ENCODE measurements at places on chromosomes 6 and 20. TPM values are rescaled to one million over a fixed set of nuclear protein-coding genes. Genes with fewer than 3 reads are reported as not detected.

DNA sequence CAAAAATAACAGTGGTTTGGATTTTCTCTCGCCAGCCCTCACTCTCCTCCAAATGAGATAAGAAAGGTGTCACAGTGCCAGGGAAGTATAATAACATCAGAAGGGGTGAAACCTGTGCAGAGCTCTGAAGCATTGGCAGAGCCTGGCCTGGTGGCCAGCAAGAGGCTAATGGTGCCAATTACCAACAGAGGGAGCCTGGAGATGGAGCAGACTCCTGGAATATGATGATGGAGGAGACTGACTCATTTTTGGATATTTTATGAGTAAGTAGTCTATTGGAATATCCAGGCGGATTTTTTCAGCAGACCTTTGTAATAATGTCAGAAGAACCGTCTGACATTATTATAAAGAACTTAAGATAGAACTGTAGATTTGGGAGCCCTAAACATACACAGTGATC lies 442.6 kb upstream of the MARCKS start:
- H3K27ac ChIP-seq: no peak overlapping the region
- peak; percentile 29 for DNase-seq
- H3K4me1 ChIP-seq: no peaks in the 10 kb centered on the region

- no peaks in the 10 kb centered on the region for H3K27me3 ChIP-seq
- H3K4me1 ChIP-seq: peaks cover 10% of the 10 kb centered on the region
- DNase-seq: no peak
These were observed 6.5 kb upstream of the USP45 start for GRCh38 chr6:99521633-99522151.

GRCh38 chr20:62118113-62119043 lies 3.9 kb upstream of the LSM14B start:
- peaks cover 7% of the 10 kb centered on the region for H3K27me3 ChIP-seq
- peak overlapping the region; percentile 99 for H3K27ac ChIP-seq
- no peaks in the 10 kb centered on the region for H3K36me3 ChIP-seq
- H3K4me1 ChIP-seq: peaks cover 30% of the 10 kb centered on the region
- H3K4me3 ChIP-seq: no peak overlapping the region
- no peak for DNase-seq

DNA sequence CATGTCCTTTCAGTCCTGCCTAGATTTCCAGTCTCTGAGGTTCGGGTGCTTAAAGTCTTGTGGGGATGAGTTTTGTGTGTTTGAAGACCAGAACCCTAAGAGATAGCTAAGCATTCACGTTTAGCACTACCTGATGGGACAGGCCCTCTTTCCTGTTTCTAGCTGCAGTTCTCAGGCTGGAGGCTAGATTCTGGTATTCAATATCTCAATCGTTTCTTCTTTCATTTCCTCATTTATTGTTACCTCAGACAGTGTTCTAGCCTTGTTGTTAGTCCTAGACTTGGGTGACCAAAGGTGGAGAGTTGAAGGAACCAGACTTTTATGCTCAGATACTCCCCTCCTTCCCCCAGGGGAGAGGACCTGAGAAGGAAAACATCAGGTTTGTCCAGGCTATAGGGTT lies 16.8 kb downstream of the CEP250 start:
- no peaks in the 10 kb centered on the region for H3K4me1 ChIP-seq
- no peak overlapping the region for H3K27ac ChIP-seq
- peaks cover 15% of the 10 kb centered on the region for H3K36me3 ChIP-seq
- no peaks in the 10 kb centered on the region for H3K27me3 ChIP-seq

- no peak for DNase-seq
- no peaks in the 10 kb centered on the region for H3K27me3 ChIP-seq
- H3K4me3 ChIP-seq: no peak overlapping the region
- peaks cover 24% of the 10 kb centered on the region for H3K4me1 ChIP-seq
- H3K27ac ChIP-seq: no peak overlapping the region
These were observed 159.3 kb downstream of the CD83 start for GRCh38 chr6:14276667-14277404.

DNA sequence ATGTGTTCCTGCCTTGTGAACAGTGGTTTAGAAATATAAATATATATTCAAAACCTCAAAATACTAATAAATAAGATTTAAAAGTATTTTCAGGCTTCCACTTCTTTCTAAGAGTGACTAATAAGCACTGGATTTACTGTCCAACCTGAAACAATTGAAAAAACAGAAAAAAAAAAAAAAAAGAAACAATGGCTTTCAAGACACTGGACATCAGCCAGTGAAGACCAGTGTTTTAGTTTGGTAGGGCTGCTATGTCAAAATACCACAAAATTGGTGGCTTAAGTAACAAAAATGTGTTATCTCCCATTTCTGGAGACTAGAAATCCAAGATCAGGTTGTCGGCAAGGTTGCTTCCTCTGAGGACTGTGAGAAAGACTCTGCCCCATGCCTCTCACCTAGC lies 101.4 kb upstream of the PDE7B start:
- no peaks in the 10 kb centered on the region for H3K36me3 ChIP-seq
- H3K27ac ChIP-seq: no peak overlapping the region
- no peak for DNase-seq

DNA sequence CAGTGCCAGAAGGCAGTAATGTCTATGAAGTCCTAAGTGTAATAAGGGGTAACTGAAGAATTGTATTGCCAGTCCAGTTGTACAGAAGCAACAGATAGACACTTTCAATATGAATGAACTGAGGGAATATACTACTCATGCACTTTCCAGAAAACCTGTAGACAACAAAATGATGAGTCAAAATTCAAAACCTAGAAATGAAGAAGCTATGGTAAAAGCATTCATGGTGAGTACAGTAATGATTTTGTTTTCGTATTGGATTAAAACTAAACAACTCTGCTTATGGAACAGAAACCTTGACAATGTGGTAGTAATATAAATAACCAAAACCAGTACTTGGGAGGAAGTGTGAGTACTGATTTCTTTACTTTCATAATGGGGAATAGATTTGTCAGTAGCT lies 35.0 kb downstream of the ARMC2 start:
- H3K27ac ChIP-seq: peak overlapping the region; percentile 42
- no peaks in the 10 kb centered on the region for H3K36me3 ChIP-seq
- H3K4me1 ChIP-seq: peaks cover 13% of the 10 kb centered on the region
- H3K27me3 ChIP-seq: no peaks in the 10 kb centered on the region
- no peak overlapping the region for H3K4me3 ChIP-seq

DNA sequence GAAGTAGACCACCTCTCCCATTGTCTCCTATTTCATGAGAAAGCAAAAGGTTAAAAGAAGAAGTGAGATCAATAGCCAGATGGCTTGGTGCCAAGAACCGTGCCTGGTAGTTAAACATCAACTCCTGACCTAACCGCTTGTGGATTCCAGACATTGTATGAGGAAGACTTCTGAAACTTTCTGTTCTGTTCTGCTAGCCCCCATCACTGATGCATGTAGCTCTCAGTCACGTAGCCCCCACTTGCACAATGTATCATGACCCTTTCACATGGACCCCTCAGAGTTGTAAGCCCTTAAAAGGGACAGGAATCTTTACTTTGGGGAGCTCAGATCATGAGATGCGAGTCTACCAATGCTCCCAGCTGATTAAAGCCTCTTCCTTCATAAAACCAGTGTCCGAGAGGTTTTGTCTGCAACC lies 301.2 kb downstream of the RNGTT start:
- H3K36me3 ChIP-seq: no peaks in the 10 kb centered on the region
- no peak overlapping the region for H3K27ac ChIP-seq
- no peaks in the 10 kb centered on the region for H3K4me1 ChIP-seq
- no peaks in the 10 kb centered on the region for H3K27me3 ChIP-seq

DNA sequence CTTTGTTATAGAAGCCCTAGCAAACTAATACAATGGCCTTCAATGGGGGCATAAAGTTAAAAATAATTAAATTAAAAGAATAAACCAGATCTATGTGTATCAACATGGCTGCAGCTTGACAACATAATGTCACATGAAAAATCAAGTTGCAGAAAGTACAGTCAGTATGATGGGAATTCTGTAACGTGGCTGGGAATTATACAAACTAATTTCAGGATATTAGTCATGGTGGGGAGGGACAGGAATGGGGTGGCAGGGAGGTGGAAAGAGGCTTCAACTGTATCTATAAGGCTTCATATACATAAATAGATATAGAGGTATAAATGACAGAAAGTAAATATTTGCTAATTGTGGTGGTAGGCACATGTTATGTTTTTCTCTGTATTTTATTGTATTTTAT lies 107.1 kb downstream of the UNC5CL start:
- H3K4me3 ChIP-seq: no peak overlapping the region
- no peak for DNase-seq
- no peaks in the 10 kb centered on the region for H3K36me3 ChIP-seq
- H3K27me3 ChIP-seq: no peaks in the 10 kb centered on the region

GRCh38 chr6:13573669-13574110 lies 711 bp upstream of the SIRT5 start:
- no peaks in the 10 kb centered on the region for H3K36me3 ChIP-seq
- peaks cover 2% of the 10 kb centered on the region for H3K4me1 ChIP-seq
- peak overlapping the region; percentile 100 for H3K27ac ChIP-seq
- peak overlapping the region; percentile 86 for H3K4me3 ChIP-seq
- H3K27me3 ChIP-seq: no peaks in the 10 kb centered on the region

- H3K27ac ChIP-seq: no peak overlapping the region
- H3K27me3 ChIP-seq: no peaks in the 10 kb centered on the region
- no peak for DNase-seq
- H3K36me3 ChIP-seq: no peaks in the 10 kb centered on the region
These were observed 86.1 kb upstream of the TCF21 start for GRCh38 chr6:133802861-133803260.

GRCh38 chr6:163397326-163397725 lies 17.2 kb upstream of the QKI start:
- H3K4me3 ChIP-seq: peak overlapping the region; percentile 45
- peak overlapping the region; percentile 35 for H3K27ac ChIP-seq
- no peaks in the 10 kb centered on the region for H3K27me3 ChIP-seq
- DNase-seq: no peak
- no peaks in the 10 kb centered on the region for H3K36me3 ChIP-seq

DNA sequence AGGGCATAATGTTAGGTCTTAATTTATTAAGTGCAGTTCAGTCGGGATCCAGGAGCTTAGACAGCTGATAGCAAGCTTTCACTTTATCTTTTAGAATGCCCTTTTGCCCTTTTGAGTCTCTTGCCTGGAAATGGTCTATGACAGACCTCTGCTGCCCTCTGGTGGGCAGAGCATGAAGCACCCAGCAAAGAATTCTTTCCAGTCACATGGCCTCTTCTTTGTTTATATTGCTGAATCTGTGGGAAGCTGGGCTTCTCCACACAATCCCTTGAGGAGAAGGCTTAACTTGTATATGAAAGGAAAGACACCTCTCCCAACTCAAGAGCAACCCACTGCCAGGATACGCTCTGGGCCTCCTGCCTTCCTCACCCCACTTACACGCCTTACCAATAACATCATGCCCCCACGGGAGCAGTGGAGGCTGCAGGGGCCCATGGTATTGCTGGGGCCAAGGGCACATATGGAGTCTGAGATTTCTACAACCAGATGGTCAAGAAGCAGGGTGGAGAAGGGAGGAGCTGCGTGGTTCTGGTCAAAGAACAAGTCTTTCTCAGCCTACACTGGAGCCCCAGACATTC lies 20.4 kb downstream of the WFDC3 start:
- H3K36me3 ChIP-seq: no peaks in the 10 kb centered on the region
- H3K27me3 ChIP-seq: no peaks in the 10 kb centered on the region
- H3K27ac ChIP-seq: peak overlapping the region; percentile 12
- H3K4me3 ChIP-seq: no peak overlapping the region
- H3K4me1 ChIP-seq: no peaks in the 10 kb centered on the region

- H3K4me1 ChIP-seq: no peaks in the 10 kb centered on the region
- DNase-seq: no peak
- H3K36me3 ChIP-seq: no peaks in the 10 kb centered on the region
- peaks cover 5% of the 10 kb centered on the region for H3K27me3 ChIP-seq
These were observed 217.6 kb upstream of the FOXQ1 start for GRCh38 chr6:1094306-1094705.

DNA sequence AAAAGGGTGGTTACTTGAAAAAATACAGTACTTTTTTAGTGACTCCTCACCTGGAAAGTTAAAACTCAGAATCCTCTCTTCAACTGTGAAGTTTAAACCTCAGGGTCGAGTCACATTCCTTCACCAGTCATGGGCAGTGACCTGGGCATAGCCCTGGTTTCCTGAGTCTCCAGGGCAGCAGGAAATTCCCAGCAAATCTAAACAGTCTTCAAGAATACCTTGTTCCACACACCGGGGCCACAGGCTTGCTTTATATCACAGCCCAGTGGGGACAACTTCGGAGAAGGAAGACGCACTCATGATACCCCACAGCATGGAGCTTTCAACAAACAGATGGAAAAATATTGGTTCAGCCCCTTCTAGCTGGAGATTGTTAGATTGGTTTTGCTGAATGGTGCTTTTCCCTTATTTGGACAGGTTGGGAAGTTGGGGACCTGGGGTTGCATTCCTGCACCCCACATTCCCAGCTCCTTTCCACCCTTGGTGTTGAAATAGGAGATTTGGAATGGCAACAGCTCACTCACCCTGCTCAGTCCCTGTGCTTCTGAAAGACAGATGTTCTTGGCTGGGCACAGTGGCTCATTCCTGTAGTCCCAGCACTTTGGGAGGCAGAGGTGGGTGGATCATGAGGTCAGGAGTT lies 113.0 kb upstream of the TMEM170B start:
- no peaks in the 10 kb centered on the region for H3K27me3 ChIP-seq
- peaks cover 6% of the 10 kb centered on the region for H3K4me1 ChIP-seq
- no peak for DNase-seq

- DNase-seq: no peak
- peaks cover 32% of the 10 kb centered on the region for H3K4me1 ChIP-seq
- H3K36me3 ChIP-seq: no peaks in the 10 kb centered on the region
- no peak overlapping the region for H3K4me3 ChIP-seq
- H3K27ac ChIP-seq: no peak overlapping the region
- H3K27me3 ChIP-seq: no peaks in the 10 kb centered on the region
These were observed 14.9 kb downstream of the ZBTB2 start for GRCh38 chr6:151376440-151376839.

DNA sequence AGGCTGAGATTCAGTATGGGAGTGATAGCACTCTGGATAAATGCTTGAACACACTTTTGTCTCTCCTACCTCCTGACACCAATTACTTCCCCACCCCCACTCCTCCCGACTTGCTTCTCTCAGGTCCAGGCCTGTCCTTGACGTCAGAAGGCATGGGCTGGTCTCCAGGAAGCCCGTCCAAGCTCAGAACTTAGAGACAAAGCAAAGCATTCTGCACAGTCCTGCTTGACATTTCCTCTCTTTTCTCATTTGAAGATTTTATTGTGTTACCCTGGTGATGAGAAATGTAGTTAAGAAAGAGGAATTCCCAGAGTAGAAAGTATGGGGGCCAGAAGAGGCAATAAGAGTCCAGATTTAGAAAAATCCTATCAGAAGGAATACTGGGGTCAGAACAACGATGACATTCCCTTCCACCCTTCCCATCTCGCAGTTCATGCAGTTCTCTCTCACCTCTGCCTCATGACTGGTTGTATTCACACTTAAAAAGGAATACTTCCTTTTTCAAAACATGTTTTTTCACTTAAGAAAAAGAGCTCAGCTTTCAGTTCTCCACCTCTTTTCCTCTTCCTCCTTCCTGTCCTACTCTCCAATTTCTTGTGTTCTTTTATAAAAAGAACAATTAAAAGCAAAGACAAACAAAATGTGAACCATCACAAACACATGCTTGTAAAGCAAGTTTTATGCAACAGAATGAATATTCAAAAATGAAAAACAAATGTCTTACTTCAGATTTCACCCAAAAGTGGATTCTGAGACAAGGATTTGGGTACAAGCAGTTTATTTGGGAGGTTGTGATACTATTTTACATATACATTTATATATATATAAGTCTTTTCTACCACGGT lies 18.5 kb upstream of the FAM184A start:
- peak overlapping the region; percentile 20 for H3K27ac ChIP-seq
- peak; percentile 75 for DNase-seq
- H3K27me3 ChIP-seq: no peaks in the 10 kb centered on the region

The VGLL2 gene
- not detected for total RNA-seq

The HSPA1L gene
- 3.6 TPM for total RNA-seq

The OR2H2 gene
- not detected for total RNA-seq

The PPP1R16B gene
- 7.3 TPM for total RNA-seq

The LAMP5 gene
- 0.41 TPM for total RNA-seq

The C2 gene
- total RNA-seq: 5.9 TPM

The BAG2 gene
- total RNA-seq: 11.6 TPM

The PTCHD4 gene
- 1.3 TPM for total RNA-seq

The ZSWIM1 gene
- 9.1 TPM for total RNA-seq

The PRR18 gene
- total RNA-seq: not detected

The PAX1 gene
- not detected for total RNA-seq
